ENCODE measurements at places on chromosomes 13 and 19. TPM values are rescaled to one million over a fixed set of nuclear protein-coding genes. Genes with fewer than 3 reads are reported as not detected.

Gene NLRP4
- total RNA-seq: not detected

Gene CCDC70
- total RNA-seq: not detected

Gene ZSCAN22
- 2.5 TPM for total RNA-seq

Gene ZNF229
- total RNA-seq: 13.3 TPM

Gene TMPRSS9
- total RNA-seq: not detected

Gene SIGLEC6
- total RNA-seq: not detected

Gene CCL25
- not detected for total RNA-seq

Gene FOXO1
- total RNA-seq: 18.8 TPM

Gene SLC44A2
- total RNA-seq: 44.1 TPM

Gene IGFL2
- total RNA-seq: 0.11 TPM

Gene ERICH6B
- not detected for total RNA-seq

Gene FGF14
- total RNA-seq: under 0.01 TPM

Gene S1PR2
- 15.5 TPM for total RNA-seq

Gene KIR2DL3
- total RNA-seq: not detected

Gene F7
- not detected for total RNA-seq

Gene ZNF579
- 6.5 TPM for total RNA-seq

Gene FCHO1
- 0.43 TPM for total RNA-seq

Gene PAK4
- total RNA-seq: 8.2 TPM

Gene ONECUT3
- not detected for total RNA-seq

Gene DACH1
- total RNA-seq: not detected

Gene CHAMP1
- 14.8 TPM for total RNA-seq

Gene CABP5
- total RNA-seq: not detected

Gene CYP4F12
- not detected for total RNA-seq

Gene NEK5
- total RNA-seq: 0.43 TPM

Gene OR7A5
- not detected for total RNA-seq

Gene SIGLEC5
- total RNA-seq: not detected

Gene SKA3
- total RNA-seq: 20.2 TPM

Gene IGSF23
- 0.26 TPM for total RNA-seq

Gene S1PR4
- total RNA-seq: not detected

Gene ICAM4
- 0.32 TPM for total RNA-seq

Gene TTC9B
- not detected for total RNA-seq

Gene SLITRK6
- 0.32 TPM for total RNA-seq
